ENCODE measurements at places on chromosomes 11 and 22.
A peak's percentile ranks its signal among the peaks of the same experiment; 100 is the strongest.

GRCh38 chr11:130725421-130726233, 190.7 kb downstream of the SNX19 start:
- DNase-seq, result no peak

GRCh38 chr22:43827003-43827735, 15.1 kb upstream of the EFCAB6 start:
- no peak for DNase-seq

DNA sequence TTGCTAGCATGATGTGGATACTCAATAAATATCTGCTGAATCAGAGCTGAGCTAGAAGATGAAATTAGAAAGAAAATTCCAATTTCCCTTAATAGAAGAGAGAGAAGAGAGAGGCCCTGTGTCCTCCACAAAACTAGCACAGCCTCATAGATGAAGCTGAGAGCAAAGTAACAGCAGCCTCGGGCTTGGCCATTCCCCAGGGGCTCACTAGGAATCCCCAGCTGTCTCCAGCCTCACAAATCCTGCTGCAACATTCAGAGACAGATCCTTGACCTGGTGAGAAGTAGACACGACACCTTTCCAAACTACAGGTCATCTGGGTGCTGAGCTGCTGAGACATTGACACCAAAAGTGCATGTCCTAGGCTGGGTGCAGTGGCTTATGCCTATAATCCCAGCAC, 26.1 kb upstream of the IRAG1 start:
- no peak for DNase-seq

DNA sequence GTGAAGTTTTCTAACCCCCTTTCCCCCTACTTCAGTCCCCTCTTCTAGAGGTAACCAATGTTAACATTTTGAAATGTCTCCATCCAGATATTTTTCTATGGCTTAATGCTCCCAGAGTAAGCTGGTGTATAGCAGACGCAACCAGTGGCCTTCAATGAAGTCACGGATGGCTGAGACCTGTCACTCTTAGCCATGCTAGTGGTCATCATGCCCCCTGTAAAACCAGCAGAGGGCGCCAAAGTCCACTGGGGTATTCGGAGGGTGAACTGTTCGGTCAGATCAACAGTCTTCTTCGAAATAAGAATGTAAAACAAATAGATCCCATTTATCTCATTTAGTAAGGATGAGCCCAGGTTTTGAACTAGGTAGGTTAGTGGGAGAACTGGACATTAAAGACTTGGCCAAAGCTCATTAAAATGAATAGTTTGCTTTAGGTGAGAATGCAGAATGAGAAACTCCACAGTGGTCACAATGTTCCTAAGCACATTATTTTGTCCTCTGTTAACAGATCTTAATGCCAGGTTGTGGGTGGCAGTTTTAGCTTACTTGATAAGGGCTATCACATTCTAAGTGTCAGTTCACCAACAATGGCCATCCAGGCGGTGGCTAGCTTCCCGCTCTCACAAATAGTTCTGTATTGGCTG, 8.6 kb upstream of the MMP8 start:
- peak; percentile 74 for DNase-seq

- no peak for DNase-seq
Measured at GRCh38 chr11:79456501-79456900, 15.7 kb upstream of the TENM4 start.

GRCh38 chr11:35539256-35539655, 13.8 kb upstream of the PAMR1 start:
- no peak for DNase-seq

GRCh38 chr11:104654181-104654813, 244.0 kb downstream of the CASP12 start:
- DNase-seq, result no peak

DNA sequence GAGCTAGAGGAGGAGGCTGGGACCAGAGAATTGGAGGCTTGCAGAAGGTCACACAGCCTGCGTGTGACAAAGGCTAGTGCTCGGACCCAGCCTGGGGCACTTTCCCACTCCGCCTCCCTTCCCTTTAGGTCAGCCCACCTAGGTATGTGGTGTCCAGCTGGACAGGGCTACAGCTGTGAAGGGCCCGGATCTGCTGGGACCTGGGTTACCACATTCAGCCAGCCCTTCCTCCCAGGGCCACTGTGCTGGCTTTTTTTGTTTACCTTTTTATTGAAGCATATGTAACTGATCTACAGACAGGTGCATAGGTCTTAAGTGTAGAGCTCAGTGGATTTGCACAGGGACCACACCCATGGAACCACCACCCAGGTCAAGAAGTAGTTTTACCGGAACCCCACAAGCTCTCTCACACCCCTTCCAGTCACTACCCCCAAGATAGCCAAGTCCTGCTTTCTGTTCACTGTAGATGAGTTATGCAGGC, 8.7 kb downstream of the CAPN5 start:
- DNase-seq, result no peak

DNA sequence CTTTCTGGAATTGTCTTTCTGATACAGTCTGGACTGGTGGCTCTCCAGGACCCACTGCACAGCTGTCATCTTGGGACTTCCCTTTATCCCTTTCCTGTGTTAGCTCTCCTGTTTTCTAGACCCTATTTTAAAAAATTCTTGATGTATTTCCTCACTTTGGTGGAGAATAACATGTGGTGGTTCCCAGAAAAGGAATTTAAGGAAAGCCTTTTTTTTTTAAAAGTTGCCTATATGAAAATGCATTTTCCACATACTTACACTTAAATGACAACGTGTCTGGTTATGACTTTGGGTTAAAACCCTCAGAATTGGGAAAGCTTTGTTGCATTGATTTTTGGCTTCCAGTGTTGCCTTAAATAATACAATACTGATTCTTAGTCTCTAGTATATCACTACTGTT, 400.7 kb downstream of the TMEM135 start:
- no peak for DNase-seq

DNA sequence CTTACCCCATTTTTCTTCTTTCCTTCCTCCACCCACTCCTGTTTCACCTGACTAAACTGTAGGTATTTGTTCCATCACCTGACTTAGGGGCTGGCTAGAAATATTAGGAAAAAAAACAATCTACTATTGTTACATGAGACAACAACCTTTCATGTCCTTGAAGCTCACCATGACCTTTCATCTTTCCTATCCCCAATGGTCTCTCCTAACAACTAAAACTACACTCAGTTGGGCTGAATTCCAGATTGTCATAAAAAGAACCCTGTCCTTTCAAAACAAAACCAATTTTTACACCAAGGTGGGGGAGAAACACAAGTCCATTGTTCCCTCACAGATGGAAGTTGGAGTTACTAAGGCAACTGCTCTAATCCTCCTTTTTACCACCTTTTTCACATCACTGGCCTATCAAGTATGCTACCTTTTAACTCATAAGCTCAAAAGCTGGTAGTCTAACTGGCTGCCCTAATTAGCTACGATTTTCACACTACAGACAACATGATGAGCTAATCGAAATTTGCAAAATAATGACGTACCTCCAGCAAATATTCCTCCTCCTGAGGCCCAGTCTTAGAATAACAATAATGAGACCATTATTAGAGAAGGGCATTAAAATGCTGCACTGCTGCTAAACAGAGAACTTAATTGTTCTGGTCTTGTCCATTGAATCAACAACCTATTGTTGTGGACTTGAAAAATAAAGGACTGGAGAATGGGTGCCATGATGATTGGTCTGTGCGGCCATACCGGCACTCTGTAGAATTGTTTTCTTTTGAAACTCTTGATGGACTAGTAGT, 46.5 kb upstream of the SOX6 start:
- DNase-seq, result no peak

DNA sequence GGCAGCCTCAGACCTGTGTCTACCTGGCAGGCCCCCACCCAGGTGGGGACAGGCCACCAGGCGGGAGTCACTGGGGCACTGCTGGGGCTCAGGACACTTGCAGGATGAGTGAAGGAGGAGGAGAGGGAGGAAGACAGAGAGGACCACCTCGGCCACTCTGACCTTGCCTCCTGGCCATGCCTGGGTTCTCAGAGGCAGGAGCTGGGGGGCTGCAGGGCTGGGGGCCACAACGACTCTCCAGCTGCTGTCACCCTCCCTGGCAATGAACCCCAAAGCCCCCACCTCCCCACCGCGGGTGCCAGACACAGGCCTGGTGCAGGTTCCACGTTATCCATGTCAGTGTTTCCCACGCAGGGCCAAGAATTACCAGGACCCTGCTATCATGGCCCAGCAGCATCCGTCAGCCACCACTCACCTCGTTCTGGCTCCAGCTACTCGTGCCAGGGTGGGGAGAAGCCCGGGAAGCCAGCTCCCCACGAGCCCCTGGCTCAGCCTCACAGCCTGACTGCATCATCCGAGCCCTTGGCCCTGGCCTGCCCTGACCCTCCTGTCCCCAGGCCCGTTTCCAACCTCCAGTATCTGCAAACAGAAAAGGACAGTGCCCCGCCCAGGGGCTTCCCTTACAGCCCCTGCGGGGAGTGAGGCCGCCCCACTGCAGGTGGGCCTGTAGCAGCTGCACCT, 62.4 kb downstream of the BRD1 start:
- no peak for DNase-seq

DNA sequence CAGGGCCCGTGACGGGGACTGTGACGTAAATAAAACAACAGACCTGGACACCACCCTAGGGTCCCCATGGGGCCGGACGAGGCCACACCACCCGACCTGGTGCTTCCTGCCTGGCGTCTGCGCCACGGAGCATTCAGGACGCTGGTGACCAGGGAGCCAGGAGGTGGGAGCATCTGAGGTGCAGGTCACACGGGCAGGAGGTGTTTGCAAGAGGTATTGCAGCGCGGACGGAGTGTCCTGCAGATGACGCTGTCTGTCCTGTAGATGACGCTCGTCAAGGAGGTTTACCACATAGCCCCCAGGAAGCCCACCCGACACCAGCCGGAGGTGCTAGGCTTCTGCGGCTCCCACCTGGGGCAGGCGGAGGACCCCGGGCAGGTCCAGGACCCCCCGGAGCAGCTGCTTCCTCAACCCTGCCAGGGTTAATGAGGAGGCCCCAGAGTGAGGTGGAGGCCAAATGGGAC, 986 bp upstream of the MUC5B start:
- no peak for DNase-seq

DNA sequence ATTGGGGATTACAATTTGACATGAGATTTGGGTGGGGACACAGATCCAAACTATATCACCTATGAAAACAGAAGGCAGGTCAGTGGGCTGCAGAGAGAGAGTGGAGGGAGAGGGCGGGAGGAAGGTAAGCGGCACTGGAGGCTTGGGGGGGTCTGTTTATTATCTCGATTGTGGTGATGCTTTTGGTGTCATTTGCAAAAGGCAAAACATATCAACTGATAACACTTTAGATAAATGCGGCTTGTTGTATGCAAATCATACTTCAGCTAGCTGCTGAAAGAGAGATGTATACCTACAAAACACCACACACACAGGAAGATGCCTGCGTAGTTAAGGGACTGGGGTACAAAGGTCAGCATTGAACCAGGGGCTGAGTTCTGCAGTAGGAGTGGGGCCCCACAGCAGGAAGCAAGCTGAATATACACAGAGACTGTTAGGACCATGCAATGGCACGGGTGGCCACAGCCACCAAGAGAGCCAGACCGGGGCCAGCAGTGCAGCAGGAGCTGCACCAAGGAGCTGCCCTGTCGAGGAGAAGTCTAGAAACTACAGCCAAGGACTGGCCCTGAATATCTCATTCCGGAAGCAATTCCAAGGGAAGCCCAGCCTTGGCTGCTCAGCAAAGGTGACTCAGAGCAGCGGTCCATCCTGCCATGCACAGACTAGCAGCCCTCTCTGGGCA, 23.8 kb upstream of the TOLLIP start:
- DNase-seq, result no peak

- DNase-seq, result no peak
Measured at GRCh38 chr11:66728693-66729385, at the start of gene SPTBN2. Gene SPTBN2, minus strand, starts transcription at chr11:66729216. Its CDS starts 7,976 bp downstream, at chr11:66721240.

DNA sequence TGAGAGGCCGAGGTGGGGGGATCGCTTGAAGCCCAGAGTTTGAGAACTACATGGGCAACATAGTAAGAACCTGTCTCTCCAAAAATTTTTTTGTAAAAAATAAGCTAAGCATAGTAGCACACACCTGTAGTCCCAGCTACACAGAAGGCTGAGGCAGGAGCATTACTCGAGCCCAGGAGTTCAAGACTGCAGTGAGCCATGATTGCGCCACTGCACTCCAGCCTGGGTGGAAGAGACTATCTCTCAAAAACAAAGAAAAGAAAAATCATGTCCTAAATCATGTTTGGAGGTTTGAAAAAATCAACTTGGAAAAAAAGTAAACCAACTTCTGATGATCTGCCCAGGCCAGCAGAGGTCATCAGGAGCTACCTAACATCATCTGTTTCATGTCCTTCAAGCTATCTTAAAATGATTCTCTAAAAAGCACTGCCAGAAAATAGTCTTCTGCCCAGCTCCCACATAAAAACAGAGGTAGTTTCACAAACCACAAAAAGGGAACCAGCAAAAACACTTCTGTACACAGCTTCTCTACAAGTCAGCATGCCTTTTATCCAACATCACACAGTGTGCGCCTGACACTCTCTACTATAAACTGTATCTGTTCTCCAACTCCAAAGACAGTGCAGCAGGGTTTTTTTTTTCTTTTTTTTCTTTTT, 165.0 kb downstream of the SOX6 start:
- DNase-seq, result no peak

- no peak for DNase-seq
Measured at GRCh38 chr11:65468874-65469333, 29.9 kb upstream of the MALAT1 start.

GRCh38 chr11:21814169-21814568, 378.7 kb upstream of the ANO5 start:
- DNase-seq, result no peak

GRCh38 chr11:85464283-85464682, 162.9 kb downstream of the DLG2 start:
- no peak for DNase-seq

- no peak for DNase-seq
Measured at GRCh38 chr11:84581083-84581482, 1046.1 kb downstream of the DLG2 start.

DNA sequence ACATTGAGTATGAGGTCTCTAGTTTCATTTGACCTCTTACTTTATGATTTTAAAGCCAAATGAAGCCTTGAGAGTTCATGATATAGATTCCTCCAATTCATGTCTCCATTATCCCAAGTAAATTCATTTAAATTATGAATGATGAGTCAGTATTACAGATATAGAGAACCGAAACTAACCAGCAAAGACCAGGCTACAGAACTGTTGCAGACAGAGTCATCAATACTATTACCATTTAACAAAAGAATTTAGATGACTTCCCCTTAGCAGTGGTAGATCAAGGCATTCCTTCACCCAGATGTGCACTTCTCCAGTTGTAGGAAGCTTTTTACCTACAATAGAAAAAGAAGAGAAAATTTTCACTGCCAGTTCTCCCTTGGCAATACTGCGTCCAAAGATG, 11.8 kb upstream of the CCDC89 start:
- no peak for DNase-seq

DNA sequence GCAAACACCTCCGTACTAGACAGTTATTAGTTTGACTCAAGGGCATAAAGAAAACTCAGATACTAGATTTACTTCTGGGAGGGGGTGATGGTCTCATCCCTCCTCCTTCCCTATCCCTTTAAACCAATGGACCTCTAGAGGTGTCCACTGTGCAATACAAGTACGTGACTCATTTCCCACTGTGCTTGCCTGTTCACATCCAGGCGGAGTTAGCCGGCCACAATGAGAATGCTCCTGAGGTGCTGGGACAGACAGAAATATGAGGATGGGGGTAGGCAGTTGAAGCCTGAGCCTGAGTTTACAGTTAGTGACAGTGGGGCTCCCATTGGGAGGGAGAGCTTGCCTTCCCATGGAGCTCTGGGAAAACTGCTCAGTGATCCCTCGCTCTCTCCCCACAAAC, 8.4 kb upstream of the PMM1 start:
- DNase-seq, result no peak

- peak; percentile 67 for DNase-seq
Measured at GRCh38 chr22:24727218-24727851, 47.2 kb downstream of the PIWIL3 start.

GRCh38 chr11:34278175-34278574, 79.6 kb downstream of the ABTB2 start:
- DNase-seq, result no peak

GRCh38 chr11:114001416-114001815, 26.5 kb downstream of the HTR3A start:
- DNase-seq, result no peak
